ENCODE measurements at places on chromosomes 4 and X.

DNA sequence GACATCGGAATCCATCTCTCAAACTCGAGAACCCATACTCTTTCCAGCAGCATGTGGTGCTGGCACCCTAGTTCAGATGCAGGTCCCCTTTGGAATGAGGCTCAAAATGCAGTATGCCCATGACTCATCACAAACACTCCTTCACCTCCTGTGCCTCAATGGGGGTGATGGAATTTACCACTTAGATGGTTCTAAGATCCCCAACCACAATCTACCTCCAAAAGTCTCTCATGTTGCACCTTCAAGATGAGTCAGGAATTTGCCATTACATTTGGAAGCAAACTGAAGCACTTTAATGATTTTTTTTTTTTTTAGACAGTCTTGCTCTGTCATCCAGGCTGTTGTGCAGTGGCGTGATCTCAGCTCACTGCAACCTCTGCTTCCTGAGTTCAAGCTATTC lies 8.5 kb upstream of the MID1 start:
- no peak for DNase-seq

- DNase-seq, result peak; percentile 22
Measured at GRCh38 chr4:106624671-106625070, 256.1 kb upstream of the GIMD1 start.

DNA sequence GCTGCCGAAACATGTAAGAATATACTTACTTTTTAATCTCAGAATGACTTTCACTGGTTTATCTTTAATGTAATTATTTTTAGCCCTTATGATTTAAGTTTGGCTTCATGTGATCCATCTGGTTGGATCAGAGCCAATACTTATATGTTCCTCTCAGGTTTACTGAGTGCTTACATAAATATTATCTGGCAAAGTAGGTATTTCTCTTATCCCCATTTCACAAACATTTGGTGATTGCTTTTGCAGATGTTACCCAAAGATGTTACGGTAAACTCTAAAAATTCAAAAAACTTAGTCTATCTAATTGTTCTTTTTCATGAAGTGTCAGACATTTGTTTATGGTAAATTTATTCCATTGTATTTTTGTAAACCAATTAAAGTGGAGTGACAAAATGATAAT lies 115.0 kb upstream of the TLL1 start:
- no peak for DNase-seq

DNA sequence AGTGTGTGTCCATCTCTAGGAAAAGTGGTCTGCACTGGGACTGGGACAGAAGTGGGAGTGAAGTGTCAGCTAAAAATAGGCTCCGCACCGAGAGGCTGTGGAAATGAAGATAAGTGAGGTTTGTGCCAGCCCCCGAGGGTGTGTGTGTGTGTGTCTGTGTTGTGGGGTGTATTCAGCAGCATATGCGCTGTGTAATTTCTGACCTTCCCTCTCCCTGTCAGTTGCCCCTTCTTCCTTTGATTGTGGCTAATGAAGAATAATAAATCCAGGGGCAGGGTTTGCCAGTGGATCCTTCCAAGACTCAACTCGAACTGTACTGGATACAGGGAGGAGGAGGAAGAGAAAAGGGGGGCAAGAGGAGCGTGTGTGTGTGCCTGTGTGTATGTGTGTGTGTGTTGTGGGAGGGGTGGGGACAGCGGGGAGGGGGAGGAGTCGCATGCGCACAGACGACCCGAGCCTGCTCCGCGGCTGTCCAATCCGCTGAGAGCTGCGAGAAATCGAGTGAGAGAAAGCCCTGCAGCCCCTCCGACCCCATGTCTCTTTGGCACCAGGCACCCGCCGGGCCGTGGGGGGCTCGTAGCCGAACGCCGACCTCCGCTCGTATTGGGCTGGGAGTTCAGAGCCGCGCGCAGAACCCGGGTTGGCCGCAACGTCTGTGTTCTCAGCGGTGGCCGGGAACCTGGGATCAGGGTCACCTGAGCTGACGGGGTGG lies 916 bp upstream of the POU4F2 start:
- DNase-seq, result no peak

DNA sequence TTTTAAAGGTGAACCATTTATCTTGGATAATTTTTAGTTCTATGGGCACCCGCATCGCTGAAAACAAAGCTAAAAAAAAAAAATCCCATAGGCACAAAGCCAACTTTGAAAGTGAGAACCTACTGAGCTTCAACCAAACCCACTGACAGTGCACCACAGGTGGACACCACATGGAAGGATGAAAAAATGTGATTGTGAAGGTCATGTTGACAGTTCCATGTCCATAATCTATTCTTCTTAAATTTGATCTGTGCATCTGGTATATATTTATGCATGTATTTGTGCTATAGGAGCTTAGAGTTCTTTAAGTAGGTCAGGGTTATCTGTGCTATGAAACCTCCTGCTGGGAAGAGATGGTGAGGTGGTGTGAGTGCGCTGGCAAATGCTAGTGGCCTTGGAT lies 374.3 kb downstream of the SPRY1 start:
- DNase-seq, result no peak
